ENCODE measurements at places on chromosomes 5 and 9. TPM values are rescaled to one million over a fixed set of nuclear protein-coding genes. Genes with fewer than 3 reads are reported as not detected.

- DNase-seq, result no peak
These were observed 170.5 kb downstream of the TLE4 start for GRCh38 chr9:79742110-79742721.

DNA sequence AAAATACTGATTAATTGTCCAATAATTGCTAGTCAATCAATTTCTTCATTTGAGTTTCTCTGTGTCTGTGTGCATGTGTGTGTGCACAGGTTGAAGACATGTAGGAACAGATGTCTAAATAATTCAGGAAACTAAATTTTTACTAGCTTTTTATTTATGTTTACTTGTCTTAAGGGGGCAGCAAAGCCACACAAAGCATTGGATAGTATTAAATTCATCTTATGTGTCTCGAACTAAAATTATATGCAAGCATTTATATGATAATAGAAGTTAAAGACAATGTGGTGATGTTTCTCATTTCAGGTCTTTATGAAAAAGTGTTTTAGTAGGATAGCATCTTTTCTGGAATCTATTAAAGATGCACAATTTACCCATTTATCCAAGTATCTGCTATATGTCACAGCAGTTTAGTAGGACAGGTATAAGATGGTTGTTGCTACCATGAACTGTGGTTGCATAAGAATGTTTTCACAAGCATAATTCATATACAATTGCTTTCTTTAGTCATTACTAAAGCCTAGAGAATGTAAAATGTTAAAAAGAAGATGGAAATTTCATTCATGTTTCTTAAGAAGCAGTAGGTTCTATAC, 784.6 kb upstream of the NUDT12 start:
- no peak for DNase-seq

Gene IRX4
- not detected for total RNA-seq

DNA sequence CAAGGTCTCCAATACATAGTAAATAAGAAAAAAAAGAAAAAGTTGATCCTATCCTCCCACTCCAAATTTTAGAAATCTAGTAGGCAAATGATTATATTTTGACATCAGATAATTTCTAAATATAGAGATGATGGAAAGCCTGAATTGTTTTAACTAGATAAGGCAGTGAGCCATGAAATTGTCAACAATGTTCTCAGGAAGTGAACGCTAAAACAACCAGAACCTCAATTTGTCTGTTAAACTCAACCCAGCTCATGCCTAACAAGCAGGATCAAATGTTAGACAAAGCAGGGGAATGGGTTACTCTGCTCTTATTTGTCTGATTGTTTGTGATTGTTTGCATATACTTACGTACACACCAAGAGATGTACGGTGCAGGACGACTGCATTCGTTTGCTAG, 49.2 kb downstream of the ESM1 start:
- no peak for DNase-seq

Gene FREM1
- 0.11 TPM for total RNA-seq

Gene PCDHGA2
- total RNA-seq, result not detected

DNA sequence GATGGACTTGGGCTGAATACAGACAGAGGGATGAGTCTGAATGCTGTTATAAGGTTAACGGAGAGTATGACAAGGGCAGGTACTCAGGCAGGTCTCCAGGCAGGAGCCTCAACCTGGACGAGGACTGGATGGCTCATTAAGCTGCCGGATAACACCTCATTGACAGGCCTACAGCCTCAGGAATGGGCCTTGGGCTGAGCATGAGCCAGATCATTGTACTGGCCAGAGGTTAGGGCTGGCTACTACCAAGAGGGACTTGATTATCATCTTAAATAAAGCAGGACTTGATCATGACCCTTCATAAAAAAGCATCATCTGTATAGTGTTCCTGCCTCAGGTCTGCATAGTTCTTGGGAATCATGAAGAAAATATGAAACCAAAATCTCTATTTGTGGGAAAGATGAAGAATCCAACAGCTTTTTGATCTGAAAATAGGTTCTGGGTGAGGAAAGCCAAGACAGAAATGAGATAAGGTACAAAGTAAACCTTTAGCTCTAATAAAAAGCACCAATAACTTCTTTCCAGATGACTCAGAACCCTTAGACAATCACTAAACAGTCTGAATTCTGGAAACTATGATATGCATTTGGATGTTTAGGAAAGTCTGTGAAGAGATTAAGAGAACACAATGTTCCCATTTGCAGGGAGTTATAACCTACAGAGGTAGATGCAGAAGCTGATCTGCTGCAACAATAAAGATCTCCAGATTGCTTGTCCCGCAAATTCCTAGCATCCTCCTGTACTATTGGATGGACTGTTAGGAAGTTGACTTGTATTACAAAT, 343.1 kb downstream of the CTNND2 start:
- DNase-seq, result no peak

DNA sequence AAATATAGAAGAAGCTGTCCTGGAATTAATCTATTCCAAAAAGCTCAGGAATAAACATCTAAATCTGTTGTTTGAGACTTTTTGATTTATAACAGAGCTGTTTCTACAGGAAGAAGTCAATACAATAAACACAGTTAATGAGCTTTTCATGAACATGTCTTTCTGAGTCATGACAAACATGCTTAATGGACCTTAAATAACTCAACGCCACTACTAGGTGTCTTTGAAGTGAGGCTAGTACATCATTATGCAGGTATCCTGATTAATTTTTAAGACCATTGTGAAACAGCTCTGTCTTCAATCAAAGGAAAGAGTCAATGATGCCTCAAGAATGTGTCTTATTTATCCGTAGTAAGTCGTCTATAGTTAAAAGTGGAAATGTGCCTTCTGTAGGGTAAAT, 131.6 kb downstream of the GABRB2 start:
- DNase-seq, result no peak

Measured in activated T-cell treated with anti-CD3 and anti-CD28 coated beads, Interleukin-2, amount 50 U/mL, for 4 hours (primary cell).